ENCODE measurements at places on chromosomes 6 and 20. TPM values are rescaled to one million over a fixed set of nuclear protein-coding genes. Genes with fewer than 3 reads are reported as not detected.

- DNase-seq: no peak
Observed at GRCh38 chr6:2725999-2726567, 24.6 kb downstream of the MYLK4 start.

DNA sequence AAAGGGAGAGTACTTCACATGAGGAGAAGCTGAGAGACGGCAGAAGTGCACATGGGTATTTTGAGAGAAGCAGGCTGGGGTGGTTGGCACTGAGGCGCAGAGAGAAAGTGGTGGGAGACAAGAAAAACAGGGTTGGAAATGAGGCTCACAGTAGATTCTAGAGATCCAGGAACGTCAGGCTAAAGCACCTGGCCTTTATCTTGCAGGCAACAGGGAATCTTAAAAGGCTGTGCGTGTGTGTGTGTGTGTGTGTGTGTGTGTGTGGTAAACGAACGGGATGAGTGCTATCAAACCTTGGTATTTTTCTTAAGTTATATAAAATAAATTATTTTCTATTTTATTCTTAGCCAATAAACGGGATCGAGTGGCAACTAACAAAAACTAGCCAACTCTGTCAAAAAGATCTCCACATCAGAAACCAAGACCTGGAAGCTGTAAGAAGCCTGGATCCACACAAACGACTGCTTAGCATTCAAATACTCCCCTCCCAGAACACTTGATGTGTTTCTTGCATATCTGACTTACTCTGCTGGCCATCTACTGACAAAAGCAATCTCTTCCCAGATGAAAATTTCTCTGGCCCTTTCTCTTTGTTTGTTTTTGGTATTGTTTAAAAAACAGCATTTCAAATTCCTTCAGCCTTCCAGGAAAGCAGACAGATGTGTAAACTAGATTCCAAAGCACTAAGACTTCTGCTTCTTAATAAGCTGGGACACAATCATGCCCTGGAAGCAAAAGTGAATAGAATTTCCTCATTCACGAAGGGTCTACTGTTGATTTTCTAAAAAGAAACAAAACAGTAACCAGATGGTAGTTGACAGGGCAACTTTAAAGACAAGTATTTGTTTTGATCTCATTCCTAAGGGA lies 44.8 kb upstream of the FABP7 start:
- no peak for DNase-seq

DNA sequence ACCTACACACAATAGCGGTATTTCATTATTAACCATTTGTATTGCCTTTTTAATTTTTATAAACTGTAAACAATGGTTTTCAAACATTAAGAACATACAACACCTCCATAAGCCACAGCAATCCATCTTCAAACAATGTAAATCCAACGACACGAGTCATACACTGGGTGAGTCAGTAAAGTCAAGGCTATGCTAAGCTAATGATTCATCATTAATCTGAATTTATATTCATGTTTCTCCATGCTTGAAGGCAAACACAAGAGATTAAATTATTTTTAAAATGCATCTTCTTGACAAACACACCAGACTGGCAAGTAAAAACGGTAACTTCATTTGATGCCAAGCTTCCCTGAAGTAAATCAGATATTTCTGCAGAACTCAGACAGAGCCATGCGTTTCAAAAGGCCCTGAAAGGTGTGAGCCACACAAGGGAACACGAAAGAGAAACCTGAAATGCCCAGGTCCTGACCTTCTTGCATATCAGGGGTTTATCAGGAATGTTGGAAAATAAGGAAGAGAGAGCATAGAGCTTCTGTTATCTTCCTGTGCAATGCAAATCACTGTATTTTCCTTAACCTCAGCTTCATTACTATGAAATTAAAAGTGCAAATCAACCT lies 162.5 kb downstream of the ALDH8A1 start:
- no peak for DNase-seq

PTGIS gene
- 41.0 TPM for total RNA-seq

All from breast epithelium (tissue), 4 donors.